Frontal cortex (tissue), 4 donors: ENCODE measurements at places on chromosomes 12 and 14. TPM values are rescaled to one million over a fixed set of nuclear protein-coding genes. Genes with fewer than 3 reads are reported as not detected.

- no peak for DNase-seq
These were observed 128.0 kb downstream of the KCNA5 start for GRCh38 chr12:5171701-5172100.

GRCh38 chr12:13348464-13348863 lies 151.9 kb downstream of the EMP1 start:
- DNase-seq, result no peak

- DNase-seq, result no peak
These were observed 34.8 kb downstream of the TRIP11 start for GRCh38 chr14:92005019-92005418.

DNA sequence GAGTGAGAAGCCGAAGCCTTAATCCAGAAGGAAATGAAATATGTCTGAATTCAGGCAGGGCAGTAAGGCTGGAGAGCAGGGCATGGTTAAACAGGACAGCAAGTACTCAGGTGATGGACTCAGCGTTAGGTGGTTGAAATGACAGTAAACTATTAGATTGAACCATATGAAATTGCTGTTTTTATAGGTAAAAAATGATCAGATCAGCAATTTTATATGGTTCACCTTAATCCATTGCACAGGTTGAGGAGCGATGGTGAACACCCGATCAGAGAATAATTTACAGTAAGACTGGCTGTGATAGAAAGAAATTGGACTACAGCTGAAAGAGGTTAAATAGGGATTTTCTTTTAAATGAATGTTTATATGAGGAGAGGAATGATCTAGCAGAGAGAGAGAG lies 56.6 kb downstream of the TTC6 start:
- DNase-seq, result no peak

DNA sequence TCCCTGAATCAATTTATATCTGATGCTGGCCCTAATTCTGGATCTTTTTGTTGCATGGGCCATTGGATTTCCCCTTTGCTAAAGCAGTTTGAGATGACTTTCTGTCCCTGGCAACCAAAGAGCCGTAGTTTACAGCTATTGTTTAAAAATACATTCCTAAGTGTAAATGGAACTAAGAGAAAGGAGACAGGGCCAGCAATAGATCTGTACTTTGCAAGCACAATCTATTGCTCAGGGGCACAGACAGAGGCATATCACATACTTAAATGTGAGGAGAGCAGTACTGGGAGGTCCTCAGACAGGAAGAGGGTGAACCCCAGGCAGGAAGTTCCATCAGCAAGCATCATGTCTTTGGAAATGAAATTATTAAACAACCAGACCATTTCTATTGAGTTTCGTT lies 126.6 kb downstream of the ZFP36L1 start:
- no peak for DNase-seq

GRCh38 chr12:127083008-127083949 lies 1183.7 kb upstream of the TMEM132C start:
- DNase-seq, result peak; percentile 29

DNAH10 gene
- 22.4 TPM for total RNA-seq

SERPINA9 gene
- not detected for total RNA-seq

FSCB gene
- total RNA-seq, result not detected
